ENCODE measurements at places on chromosomes 4 and X.
A peak's percentile ranks its signal among the peaks of the same experiment; 100 is the strongest.

DNA sequence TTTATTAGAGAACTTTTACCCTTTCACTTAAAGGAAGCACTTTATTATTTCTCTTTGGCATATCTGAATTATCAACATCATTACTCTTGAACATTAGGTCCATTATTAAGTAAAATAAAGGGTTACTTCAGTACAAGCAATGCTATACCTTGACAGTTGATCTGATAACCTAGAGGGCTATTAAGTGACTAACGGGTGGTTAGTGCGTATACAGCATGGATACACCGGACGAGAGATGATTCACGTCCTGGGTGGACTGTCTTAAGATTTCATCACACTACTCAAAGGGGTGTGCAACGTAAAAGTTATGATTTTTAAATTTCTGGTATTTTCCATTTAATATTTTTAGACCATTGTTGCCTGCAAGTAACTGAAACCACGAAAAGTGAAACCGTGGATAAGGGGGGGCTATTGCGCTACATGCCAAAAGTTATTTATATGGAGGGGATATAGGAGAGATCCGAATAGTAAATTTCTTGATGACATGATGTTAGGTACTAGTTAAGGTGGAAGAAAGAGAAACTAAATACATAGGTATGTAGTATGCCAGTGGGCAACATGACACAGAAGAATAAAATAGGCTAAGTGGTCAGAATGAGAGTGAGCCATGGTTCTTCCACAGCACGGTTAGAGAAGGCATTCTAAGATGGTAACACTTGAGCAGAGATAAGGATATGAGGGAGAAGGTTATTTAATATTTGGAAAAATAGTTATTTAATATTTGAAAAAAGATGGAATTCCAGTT is 230.8 kb upstream of the ANKRD50 start:
- DNase-seq: no peak

DNA sequence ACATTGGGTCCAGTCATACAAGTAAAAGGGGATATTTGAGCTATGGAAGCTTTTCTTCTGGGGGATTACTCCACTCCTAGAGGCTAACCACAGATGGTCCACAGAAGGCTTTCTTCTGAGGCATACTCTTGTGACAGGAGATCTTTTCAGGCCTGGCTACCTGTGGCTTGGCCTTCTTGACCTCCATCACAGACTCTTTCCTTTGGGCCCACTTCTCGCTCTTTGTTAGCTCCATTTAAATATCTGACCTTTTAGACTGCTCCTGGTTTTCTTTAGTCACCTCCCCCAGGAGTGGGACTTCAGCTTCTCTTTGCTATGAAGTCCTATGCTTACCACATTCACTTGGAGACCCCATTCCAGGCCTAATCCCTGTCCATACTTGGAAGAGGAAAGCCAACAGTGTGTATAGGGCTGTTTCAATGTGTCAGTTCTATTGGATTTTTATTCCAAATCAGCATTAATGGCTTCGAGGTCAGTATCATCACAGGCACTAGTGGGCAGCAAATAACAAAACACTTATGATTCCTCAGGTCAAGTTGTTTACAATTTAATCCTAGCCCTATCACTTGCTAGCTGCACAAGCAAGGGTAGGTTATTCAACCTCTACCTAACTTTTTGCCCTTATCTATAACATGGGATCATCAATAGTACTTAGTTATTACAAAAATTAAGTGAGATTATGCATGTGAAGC is 26.3 kb downstream of the GPC3 start:
- no peak for DNase-seq

DNA sequence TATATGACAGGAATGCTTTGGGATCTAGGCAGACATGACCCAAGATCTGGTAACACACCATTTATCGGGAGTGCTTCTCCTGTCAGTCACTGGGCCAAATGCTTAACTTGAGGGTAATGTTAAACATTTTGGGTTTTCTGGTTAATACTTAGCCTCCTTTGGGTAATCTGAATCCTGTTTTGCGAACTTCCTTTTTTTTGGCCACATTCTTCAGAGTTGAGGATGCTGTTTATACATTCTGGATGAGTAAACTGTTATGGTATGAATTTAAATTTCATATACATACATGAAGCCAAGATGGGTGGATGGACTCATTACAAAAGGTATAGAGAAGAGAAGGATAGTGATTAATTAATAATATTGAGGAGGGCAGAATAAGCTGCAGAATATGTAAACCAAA is 36.1 kb downstream of the MID1IP1 start:
- DNase-seq: no peak

DNA sequence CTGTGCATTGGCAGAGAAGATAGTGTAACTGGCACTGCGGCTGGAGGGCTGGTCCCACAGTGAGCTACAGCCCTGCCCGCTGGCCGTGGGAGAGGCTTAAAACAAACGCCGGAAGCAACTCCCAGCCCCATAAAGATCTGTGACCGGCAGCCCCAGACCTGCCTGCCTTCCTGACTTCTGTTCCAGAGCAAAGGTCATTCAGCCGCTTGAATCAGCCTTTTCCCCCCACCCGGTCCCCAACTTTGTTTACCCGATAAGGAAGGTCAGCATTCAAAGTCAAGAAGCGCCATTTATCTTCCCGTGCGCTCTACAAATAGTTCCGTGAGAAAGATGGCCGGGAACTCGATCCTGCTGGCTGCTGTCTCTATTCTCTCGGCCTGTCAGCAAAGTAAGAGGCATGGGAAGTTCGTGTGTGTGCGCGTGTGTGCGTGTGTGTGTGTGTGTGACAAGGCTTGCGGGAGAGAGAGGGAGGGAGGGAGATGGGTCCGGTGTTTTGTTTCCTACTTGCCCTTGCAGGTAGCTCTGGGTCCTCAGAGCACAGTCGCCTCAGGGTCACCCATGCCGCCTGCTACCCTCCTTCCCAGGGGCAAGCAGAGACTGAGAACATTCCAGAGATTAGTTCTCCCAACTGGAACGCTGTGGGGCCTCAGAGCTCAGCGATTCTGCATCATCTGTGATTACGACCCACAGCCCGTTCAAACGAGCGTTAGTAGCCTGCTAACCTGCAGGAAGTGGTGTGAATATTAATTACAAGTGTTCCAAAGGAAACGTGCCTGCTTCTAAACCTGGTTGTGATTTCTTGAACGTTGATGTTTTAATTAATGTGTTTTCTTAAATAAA is at the start of gene MGST2:
Gene MGST2, plus strand, starts transcription at position 130 of the 840 bp plus-strand sequence. Its CDS starts 201 bp downstream, at position 331.
- peak; percentile 63 for DNase-seq

DNA sequence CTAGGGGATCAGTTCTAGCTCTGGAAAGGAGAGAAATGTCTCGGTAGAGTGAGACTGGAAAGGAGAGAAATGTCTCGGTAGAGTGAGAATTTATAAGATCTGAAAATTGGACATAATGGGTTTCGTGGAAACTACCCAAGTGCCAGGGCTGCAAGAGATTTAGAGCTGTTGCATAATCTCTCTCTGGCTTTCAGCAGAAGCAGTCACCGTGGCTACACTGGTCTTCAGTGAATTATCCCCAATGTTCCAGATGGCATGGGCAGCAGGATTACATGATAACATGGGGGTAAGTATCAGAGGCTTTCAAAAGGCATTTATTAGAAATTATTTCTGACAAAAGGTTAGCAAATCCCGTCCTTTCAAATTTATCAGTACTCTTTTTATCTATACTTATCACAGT is 435.5 kb downstream of the NKX6-1 start:
- DNase-seq: no peak

- DNase-seq: no peak
Measured at GRCh38 chrX:10557166-10557565, 63.2 kb downstream of the MID1 start.

GRCh38 chrX:139224953-139225665 is 305.4 kb upstream of the F9 start:
- no peak for DNase-seq

DNA sequence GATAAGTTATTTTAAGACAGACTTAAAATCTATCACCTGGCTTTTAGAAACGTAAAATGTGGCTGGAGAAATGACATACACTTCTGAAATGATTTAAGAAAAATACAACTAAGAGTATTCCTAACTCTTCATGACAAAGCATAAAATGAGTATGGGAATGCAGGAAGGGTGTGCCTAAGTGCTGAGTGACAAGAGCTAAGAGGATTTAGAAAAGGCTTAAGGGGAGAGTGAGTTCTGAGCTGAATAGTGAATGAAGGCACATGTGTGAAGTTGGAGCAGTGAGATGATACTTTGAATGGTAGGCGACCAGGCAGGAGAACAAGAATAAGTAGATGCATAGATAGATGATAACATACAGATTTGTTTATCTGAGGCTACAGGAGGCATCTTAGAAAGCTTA is 458.3 kb upstream of the TENM3 start:
- DNase-seq: no peak

DNA sequence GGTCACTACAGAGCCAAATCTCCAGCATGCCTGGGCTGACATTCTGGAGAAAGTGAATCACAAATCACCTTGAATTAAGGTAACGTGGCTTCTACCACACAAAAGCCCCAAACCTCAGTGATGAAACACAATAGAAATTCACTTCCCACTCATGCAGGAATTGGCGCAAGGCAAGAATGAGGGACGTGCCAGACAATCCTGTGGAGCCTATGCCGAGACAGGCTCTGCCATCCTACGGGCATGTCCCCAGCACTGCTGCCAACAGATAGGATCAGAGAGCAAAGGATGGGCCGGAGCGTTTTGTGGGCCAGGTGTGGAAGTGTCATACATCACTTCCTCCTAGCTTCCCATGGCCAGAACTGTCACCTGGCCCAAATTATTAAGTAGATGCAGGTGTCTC is 118.0 kb downstream of the IRF2 start:
- no peak for DNase-seq

GRCh38 chrX:131951166-131951565 is 71.9 kb upstream of the STK26 start:
- no peak for DNase-seq

GRCh38 chr4:160141206-160141605 is 1038.3 kb downstream of the RAPGEF2 start:
- no peak for DNase-seq

GRCh38 chr4:99687120-99687519 is 29.5 kb upstream of the C4orf54 start:
- no peak for DNase-seq

GRCh38 chrX:30039768-30040167 is 175.6 kb upstream of the MAGEB2 start:
- DNase-seq: no peak

DNA sequence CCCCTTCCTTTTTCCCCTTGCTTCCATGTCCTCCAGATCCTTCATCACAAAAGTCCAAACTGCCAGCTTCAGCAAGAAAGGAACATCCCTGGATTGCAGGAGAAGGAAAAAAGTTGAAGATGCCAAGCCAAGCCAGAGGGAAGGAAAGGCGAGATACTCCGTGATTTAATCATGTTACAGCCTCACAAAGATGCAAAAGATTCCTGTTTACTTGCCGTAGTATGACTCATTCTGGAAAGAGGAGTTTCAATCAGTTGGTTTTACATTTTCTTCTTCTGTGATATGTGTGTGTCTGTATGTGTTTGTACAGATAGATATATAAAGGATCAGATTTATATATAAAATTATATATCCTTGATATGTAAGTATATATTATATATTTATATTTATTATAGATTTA is 69.3 kb downstream of the BTC start:
- no peak for DNase-seq

- DNase-seq: no peak
Measured at GRCh38 chr4:182577411-182577810, 334.2 kb downstream of the TENM3 start.
